Activated CD4-positive, CD25-positive, alpha-beta regulatory T cell treated with anti-CD3 and anti-CD28 coated beads, Interleukin-2, amount 50 U/mL, for 16 hours (primary cell): ENCODE measurements at places on chromosomes 5 and 9.

DNA sequence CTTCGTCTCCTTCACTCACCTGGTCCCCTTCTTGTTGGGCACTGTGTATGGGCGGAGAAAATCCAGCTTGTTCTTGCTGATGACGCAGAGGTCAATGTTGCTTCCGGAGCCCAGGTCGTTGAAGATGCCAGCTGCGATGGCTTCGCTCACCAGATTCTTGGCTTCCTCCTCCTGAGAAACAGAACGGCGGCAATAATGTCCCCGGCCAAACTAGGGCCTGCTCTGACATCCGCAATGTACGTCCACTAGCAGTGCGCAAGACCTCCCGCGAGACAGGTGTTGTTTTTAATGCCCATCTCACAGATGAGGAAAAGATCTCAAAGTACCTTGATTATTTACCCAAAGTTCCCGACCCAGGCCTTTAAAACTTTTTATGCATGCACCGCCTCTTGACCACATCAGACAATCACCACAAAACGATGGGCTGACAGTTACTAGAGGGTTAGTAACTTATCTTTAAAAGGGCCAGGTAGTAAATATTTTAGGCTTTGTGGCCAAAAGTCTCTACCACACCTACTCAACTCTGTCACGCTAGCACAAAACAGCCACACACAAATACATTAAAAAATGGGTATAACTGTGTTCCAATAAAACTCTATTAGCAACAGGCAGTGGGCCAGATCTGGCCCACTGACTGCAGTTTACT is 58.4 kb downstream of the PSMB7 start:
- no peak for DNase-seq

- DNase-seq: no peak
Measured at GRCh38 chr5:91528831-91529230, 145.7 kb upstream of the ARRDC3 start.

DNA sequence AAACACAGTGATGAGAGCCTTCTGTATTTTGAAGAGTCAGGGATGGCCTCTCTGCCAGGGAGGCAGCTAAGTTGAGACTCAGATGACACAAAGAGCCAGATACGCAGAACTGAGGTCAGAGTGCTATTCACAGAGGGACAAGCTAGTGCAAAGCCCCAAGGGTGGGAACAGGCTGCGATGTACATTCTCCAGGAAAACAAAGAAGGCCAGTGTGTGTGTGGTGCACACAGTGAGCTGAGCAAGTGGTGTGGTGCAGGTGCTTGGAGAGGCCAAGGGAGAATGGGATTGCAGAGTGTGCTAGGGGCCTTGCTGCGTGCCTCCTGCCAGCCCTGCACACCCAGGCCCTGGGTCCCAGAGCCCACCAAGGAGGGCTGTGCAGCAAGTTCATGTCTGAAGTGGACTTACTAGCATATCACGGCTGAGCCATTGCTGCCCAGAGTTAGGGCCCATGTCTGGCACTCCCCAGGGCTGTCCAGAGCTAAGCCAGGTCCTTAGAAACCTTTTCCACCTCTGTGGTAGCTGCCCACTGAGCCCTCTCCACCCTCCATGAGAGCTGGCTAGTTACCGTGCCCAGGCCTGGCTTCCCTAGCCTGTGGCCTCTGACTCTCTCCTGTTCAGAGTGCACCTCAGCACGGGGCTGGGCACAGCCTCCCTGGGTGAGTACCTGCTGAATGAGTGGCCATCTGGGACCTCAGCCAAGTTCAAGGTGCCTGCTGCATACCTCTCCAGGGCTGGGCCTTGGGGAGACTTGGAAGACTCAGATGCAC is 9.3 kb downstream of the SLC25A48 start:
- no peak for DNase-seq

DNA sequence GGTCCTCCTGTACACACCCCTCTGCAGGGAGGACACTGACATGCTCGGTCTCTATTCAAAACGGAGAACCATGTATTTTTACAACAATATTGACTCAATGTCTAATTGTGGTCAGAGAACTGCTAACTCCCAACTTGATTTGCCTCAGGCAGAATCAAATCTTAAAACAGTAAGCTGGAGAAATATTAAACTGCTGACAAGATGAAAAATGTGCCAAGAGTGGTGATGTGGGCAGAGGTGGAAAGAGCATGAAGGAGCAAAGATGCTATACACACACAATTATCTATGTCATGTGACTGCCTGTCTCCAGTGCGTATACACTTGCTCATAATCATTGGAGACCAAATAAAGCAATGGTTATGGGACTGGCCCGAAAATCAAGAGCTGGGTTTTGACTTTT is 556.1 kb upstream of the ZNF608 start:
- DNase-seq: no peak

GRCh38 chr9:121682201-121682600 is 30.8 kb downstream of the DAB2IP start:
- no peak for DNase-seq

DNA sequence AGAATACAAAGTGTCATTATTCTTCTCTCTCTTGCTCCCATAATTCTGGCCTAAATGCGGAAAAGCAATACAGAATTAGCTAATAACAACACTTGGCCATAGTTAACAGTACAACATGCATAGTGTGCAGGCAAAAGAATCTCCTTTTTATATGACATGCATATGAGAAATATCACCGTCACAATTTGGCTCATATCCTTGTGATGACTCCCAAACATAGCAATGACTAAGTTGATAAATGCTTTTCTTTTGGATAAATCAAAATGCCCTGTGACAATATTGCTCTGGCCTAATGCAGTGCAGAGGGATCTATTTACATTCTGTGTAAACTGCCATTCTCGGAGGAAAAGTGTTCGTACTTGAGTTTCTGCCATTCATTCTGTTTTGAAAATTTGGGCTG is 121.9 kb upstream of the GHR start:
- no peak for DNase-seq

DNA sequence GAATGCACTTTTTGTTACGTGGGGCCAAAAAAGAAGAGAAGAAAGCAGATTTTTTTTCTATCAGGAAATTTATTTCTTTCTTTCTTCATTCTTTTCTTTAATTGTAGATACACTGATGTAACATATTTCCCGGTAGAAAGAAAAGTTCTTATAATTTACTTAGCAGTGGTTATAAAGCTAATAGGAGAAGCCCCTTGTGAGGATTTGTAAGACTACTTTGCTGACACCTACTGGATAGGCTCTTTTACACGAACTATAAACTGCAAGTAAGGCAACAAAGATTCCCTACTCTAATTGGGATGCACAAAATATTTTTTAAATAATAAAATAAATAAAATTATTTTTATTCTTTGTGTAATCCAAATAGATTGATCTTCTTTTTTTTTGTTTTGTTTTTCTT is 284.4 kb downstream of the DNAH5 start:
- no peak for DNase-seq

DNA sequence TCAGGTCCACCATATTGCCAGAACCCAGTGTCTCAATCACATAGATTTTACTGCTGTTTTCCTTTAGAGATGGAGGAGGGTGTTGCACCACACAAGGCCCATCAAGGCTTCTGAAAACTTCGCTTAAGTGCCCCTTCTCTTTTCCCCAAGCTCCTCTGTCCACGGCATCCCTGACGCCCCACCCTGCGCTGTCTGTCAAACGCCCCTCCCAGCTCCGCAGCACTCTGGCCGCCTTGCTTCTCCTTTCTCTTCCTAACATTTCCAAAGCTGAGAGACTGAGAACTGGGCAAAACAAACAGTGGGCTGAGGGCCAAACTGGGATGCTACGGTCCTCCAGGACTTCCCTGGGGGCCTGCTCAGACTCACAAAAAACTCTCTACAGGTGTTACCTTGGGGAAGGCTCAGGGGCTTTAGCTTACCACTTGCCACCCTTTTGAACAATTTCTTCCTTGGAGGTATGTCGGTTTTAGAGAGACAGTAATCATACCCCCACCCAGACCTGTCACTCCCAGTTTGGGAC is 28.3 kb upstream of the ERGIC1 start:
- DNase-seq: no peak
